ENCODE measurements at places on chromosomes 7 and 10.

DNA sequence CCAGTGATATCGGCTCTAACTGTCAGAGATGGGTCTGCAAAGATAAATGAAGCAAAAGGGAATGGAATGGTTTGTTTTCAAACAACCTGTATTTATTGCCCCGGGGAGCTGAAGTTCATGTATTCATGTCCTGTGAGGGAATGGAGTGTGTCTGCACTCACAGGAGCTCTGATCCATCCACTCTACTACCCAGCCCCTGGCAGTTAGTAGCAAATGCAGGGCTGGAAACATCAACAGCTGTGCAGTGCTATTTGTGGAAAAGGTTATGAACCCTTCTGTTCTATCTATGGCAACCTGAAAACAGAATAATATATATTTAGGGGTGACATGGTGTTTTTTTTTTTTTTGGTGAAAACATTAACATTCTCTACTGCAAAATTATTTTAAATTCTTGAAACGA lies 9.8 kb downstream of the AGR2 start:
- DNase-seq, result no peak

DNA sequence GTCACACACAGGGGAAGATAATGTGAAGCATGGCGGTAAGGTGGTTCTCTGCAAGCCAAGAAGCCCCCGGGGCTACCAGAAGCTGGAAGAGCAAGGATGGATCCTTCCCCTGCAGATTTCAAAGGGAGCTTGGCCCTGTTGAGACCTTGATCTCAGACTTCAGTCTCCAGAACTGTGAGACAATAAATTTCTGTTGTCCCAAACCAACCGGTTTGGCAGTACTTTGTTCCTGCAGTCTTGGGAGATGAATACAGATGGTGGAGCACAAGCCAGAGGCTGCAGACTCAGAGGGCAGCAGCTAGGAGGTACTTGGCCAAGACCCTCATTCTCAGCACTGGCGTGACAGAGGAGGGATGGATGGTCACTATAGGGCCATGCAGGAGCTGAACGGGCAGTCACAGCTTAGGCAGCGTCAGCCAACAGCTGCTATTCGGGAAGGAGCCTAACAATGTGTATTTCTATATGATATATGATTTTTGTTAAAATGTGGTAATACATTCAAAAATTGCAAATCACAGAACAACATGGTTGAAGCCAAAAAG lies 387.3 kb downstream of the TNS3 start:
- no peak for DNase-seq

DNA sequence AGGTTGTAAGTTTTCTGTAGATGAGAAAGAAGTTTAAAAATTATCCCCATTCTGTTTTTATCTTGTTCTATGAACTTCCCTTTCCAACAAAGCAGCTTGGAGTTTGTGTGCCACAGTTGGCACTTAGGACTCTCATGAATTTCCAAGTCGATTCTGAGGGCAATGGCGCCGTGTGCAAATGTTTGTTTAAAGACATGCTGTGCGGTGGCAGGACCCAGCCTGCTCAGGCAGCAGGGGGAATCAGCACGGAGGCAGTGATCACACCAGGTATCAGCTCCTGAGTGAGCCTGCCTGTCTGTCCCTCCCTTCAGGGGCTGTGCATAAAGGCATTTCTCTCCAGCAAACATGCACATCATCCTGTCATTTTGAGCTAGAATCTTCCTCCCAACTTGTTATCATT lies 109.8 kb upstream of the WDR11 start:
- no peak for DNase-seq

DNA sequence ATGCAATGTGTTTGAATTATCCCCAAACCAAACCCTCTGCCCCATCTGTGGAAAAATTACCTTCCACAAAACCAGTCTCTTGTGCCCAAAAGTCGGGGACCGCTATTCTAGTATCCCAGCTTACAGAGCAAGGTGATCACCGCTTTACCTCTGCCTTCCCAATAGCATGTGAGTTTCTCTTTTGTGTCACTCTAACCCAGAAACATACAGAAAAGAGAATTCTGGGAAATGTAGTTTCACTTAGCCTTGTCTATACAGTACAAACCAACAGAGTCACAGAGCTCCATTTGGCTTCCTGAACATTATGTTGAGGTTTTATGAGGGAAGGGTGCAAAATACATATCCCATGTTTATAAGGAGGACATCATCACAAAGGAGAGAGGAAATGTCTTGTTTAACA lies 260.3 kb upstream of the MINDY3 start:
- DNase-seq, result no peak

DNA sequence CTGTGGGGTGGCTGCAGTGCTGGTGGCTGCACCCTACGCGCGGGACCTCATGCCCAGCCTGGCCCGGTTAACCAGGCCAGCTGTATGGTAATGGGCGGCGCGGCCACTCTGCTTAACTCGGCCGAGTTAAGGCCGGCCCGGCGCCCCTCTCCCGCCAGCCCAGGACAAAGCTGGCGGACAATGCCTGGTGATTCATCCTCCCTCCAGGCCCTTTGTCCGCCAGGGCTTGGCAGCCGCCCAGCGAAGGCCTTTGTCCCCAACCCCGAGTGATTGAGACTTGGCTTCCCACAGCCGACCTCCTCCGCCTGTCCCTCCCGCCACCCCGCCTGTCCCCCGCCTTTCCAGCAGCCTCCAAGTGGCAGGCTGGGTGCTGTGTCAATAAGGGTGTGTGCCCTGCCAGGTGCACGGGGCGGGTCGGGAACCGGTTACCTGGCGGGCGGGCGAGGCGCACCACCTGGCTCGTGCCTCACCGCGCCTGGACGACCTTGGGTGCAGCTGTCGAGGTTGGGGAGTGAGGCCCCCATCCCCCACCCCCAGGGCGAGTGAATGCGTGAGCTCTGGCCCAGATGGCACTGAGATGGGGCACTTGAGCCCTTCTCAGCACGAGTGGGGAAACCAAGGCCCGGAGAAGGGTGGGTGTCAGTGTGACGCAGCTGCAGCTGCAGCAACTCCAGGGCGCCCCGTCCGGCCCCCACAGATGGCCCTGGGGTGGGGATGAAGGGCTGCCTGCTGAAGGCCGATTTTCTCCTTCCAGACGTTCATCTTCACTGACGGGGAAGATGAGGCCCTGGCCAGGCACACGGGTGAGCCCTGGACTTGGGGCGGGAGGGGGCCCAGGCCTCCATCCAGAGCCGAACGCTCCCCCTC lies 4.6 kb downstream of the LFNG start:
- peak; percentile 78 for DNase-seq

DNA sequence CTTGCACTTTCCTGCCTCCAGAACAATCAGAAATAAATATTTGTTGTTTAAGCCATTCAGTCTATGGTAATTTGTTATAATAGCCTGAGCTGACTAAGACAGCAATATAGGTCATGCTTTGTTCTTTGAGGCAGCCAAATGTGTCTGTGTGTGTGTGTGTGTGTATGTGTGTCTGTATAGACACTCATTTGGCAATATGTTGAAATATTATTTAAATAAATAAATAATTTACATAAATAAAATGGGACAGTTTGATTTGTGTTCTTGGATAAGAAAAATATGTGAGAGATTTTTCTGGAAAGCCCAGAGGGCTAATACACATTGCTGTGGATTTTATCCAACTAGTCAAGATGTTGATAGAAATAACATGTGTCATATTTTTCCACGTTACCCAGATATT lies 140.2 kb downstream of the PTN start:
- DNase-seq, result no peak

DNA sequence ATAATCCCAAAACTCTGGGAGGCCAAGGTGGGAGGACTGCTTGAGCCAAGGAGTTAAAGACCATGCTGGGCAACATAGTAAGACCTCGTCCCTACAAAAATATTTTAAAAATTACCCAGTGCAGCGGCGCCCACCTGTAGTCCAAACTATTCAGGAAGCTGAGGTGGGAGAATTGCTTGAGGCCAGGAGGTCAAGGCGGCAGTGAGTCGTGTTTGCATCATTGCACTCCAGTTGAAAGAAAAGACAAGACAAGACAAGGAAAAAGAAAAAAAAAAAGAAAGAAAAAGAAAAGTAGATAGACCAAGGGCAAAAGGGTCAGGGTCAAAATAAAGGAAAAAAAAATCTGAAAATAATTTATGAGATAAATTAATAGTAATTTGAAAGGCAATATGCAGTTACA lies 5.8 kb downstream of the ANXA7 start:
- DNase-seq, result no peak

- peak; percentile 69 for DNase-seq
These were observed 140.9 kb downstream of the ADCYAP1R1 start for GRCh38 chr7:31192986-31193385.

DNA sequence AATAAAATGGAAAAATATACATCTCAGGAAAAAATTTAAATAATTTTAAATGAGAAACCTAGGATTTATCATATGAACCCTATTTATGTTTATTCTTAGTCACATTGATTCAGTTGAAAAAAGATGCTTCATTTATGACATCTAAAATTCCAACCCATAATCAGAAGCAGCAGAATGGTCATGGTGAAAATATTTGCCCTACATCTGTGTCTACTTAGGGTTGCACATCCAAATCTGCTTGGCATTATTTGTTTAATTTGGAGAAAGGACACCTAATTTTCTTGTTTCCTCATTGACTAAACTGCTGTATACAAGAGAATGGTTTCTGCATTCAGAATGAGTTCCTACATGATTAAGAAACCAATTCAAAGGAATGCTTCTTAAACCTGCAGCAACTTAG lies 72.9 kb upstream of the SKAP2 start:
- DNase-seq, result no peak

GRCh38 chr10:109886781-109887140 lies 36.5 kb downstream of the XPNPEP1 start:
- no peak for DNase-seq

- DNase-seq, result no peak
These were observed 74.6 kb downstream of the CUL1 start for GRCh38 chr7:148773334-148773733.

- no peak for DNase-seq
These were observed 137.3 kb upstream of the EEPD1 start for GRCh38 chr7:36015733-36016132.

DNA sequence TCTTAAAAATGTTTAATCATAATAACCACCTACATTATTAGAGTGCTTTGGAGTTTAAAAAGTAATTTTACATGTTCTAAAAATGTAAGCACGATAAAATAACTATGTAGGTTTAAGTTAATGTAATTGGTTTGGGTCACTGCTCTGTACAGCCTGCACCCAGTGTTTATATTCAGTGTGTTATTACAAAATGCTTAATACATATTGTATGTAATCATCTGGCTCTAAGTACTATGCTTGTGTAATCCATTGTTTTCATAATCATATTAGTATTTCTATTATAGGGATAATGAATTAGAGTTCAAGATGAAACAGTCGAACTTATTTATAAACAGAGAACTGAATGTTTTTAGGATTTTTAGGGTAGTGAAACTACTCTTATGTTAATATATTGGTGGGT lies 13.1 kb downstream of the RPA3 start:
- no peak for DNase-seq

DNA sequence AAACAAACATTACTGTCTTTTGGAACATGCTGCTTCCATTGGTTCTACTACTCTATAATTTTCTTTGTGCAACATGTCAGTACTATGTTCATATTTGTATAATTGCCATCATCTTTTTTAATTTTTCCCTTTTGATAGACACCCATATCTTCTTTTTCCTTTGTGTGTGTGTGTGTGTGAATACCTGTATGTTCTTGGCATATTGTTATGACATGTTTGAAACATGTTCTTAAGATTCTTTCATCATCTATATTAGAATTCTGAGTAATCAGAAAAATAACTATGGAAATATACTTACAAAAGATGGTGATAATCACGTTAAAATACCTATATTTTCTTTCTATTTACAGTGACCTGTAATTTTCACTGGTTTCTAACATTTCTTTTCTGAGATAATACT lies 3.5 kb upstream of the CDK6 start:
- DNase-seq, result no peak

DNA sequence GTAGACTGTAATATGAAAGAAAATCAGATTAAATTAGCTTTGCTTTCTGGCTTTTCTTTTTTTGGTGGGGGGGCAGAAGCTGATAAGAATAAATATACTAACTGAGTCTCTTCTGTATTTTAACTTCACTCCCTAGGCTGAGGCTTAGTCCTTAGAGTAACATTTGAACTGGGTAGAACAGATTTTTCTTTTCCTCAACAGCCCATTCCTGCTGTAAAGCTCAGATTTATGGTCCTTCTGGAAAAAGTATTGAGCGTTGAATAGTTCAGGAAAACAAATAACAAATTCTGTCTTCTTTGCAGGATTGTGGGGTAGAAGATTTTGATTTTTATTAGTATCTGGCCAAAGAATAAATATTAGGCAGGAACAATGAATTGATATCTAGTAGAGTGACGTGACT lies 17.9 kb downstream of the SGPL1 start:
- DNase-seq, result no peak

- no peak for DNase-seq
These were observed 8.9 kb downstream of the COBL start for GRCh38 chr7:51307651-51308210.

- DNase-seq, result no peak
These were observed 31.0 kb upstream of the MXI1 start for GRCh38 chr10:110176141-110177030.

GRCh38 chr10:63214571-63214970 lies 81.4 kb downstream of the NRBF2 start:
- no peak for DNase-seq

DNA sequence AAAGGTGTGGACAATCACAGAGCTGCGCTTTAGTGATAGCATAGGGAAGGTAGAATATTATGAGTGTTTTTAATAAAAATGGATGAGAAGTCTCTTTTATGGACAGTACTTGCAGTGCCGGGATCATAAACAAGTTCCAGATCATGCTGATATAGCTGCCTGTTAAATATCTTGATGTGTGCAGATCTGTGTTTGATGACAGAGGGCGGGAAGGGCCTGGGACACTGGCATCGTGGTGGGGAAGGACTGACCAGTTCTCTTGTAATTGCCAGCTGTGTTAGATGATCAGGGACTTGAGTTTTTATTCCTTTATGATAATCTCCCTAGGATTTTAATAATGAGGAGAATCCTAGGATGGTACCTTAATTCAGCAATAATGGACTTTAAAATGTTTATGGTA lies 14.6 kb downstream of the SND1 start:
- no peak for DNase-seq

DNA sequence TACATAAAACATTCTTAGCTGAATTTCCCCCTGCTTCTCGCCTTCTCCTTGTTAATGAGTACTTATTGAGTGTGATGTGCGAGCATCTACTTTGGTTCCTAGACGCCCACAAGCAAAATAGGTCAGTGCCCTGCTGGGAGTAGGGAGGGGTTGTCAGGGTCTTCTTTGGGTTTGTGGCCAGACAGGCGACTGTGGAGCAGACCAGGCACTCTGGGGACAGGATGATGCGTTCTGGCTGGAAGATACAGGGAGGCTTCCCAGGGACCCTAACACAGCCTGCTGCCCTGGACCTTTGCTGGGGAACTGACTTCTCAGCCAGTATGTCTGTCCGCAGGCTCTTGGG lies 227.2 kb downstream of the CUX1 start:
- no peak for DNase-seq

- DNase-seq, result no peak
These were observed 86.2 kb downstream of the SLC16A9 start for GRCh38 chr10:59623133-59624121.

- peak; percentile 31 for DNase-seq
These were observed 448 bp upstream of the SRPK2 start for GRCh38 chr7:105389088-105389650.
